Keratinocyte (primary cell): ENCODE measurements at places on chromosomes 2 and 18.

DNA sequence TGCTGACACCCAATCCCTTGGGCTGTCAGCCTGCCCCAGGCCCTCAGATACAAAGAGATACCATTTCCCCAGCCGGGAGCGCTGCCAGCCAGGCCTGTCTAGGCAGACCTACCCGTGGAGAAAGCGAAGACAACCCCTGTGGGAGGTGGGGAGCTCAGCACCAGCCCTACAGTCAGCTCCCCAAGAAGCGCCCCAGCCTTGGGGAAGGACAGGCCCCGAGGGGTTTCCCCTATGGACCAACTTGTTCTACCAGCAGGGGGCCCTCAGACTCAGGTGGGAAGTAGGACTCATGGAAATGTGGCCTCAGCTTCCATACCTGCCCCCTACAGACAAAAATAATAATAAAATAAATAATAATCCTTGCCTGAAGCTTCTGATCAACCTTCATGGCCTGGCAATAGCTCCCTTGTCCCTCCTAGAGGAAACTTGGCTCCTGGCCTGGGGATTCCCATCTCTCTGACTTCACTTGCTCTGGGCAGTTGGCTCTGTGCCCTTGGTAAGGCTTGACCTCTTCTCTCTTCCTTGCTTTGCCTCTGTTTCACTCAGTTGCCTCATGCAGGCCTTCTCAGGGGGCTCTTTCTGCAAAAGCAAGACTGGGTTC lies 7.0 kb downstream of the SLC35F6 start:
- DNase-seq, result peak; percentile 80

DNA sequence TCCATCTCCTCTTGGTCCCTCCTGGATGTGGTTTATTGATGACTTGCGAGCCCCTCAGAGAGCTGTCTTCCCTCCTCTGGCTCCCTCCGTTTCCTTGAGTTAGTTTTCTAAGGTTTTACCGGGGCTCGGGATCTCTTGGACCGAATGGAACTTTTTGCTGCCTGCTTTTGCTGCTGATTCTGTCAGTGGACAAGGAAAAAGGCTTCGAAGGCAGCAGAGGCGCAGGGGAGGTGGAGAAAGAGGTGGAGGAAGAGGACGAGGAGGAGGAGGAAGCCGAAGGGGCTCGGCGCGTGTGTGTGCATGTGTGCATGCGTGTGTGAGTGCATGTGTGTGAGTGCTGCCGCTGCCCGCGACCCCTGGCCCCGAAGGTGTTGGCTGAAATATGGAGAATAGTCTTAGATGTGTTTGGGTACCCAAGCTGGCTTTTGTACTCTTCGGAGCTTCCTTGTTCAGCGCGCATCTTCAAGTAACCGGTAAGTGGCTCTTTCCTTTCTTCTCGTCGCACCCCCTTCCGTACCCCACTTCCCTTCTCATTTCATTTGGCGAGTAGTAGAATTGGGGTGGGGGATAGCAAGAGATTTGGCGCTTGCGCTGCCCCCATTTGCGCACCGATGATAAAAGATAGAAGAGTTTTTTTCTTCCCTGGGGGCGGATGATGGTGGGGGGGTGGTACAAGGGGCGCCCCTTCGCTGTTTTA lies 557 bp downstream of the DCC start:
- no peak for DNase-seq

- DNase-seq, result no peak
Observed at GRCh38 chr18:38322206-38322605, 756.6 kb upstream of the CELF4 start.

DNA sequence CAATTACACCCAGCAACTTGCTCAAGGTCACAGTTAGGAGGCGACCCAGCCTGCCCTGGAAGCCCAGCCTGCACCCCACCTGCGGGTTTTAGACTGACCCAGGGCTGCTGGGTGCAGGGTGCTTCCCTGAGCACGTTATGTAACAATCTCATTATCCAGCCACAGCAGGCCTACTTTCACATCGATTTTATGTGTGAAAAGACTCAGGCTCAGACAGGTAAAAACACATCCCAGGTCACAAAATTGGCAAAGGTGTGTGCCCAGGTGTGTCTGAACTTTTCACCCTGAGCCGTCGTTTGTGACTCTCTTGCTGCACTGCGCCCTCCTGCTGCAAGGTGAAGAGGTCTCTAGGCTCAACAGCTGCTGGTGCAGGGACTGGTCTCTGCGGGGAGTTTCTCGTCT lies 668.2 kb upstream of the HS6ST1 start:
- no peak for DNase-seq

DNA sequence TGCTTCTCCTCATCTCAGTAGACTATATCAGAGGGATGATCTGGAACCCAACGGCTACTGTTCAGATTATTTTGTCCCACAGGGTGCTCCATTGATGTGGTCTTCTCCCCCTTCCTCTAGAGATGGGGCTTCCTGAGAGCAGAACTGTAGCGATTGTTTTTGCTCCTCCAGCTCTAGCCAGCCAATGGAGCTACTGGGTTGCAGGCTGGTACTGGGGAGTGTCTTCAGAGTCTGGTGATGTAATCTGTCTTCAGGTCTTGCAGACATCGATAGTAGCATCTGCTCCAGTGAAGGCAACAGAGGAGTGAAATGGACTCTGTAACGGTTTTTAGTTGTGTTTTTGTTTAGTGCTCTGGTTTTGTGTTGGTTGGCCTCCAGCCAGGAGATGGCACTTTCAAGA lies 621.9 kb downstream of the RNF144A start:
- DNase-seq, result no peak

- no peak for DNase-seq
Observed at GRCh38 chr2:184523732-184524131, 74.6 kb upstream of the ZNF804A start.

DNA sequence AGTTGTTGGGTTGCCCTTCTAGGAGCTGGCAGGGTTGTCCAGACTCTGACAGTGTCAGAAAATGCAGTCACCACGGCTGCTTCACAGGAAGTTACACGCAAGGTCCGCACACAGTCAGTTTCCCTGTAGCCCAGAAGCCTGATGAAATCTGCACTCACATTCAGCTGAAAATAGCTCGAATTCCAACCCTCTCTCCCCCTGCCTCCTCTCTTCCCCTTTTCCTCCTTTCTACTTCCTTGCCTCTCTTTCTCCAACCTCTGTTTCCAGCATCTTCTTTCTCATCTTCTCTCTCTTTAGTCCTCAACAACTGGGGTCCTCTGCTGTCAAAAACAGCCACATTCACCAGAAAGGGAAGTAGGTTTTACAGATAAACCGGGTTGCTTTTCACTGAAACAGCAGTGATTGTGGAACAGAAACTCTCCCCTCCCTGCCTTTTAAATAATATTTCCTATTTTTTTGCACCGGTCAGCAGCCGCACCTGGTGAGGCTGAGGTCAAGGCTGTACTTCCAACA lies 69.3 kb downstream of the BCL11A start:
- no peak for DNase-seq

- DNase-seq, result no peak
Observed at GRCh38 chr2:113160962-113161361, 12.8 kb upstream of the PSD4 start.
